ENCODE measurements at places on chromosomes 2 and 18. TPM values are rescaled to one million over a fixed set of nuclear protein-coding genes. Genes with fewer than 3 reads are reported as not detected.

DNA sequence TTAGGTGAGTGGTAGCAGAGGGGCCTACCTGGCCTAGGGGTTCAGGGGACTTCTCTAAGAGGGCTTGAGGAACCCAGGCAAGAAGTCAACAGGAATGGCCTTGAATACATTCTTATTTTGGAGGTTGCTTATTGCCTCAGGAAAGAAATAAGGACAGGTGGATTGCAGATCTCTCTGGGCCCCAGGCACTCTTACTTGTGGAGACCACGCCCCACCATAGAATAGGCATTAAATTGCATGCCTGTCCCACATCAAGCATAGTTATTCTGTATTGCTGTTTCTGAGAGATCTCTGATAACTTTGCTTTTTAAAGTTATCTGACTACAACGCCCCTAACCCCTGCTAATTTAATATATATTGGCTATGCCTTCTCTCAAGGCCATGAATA is 68.0 kb upstream of the SP3 start:
- no peak for DNase-seq

The ZNF521 gene
- total RNA-seq = 27.5 TPM

The TP53I3 gene
- total RNA-seq = 59.4 TPM

DNA sequence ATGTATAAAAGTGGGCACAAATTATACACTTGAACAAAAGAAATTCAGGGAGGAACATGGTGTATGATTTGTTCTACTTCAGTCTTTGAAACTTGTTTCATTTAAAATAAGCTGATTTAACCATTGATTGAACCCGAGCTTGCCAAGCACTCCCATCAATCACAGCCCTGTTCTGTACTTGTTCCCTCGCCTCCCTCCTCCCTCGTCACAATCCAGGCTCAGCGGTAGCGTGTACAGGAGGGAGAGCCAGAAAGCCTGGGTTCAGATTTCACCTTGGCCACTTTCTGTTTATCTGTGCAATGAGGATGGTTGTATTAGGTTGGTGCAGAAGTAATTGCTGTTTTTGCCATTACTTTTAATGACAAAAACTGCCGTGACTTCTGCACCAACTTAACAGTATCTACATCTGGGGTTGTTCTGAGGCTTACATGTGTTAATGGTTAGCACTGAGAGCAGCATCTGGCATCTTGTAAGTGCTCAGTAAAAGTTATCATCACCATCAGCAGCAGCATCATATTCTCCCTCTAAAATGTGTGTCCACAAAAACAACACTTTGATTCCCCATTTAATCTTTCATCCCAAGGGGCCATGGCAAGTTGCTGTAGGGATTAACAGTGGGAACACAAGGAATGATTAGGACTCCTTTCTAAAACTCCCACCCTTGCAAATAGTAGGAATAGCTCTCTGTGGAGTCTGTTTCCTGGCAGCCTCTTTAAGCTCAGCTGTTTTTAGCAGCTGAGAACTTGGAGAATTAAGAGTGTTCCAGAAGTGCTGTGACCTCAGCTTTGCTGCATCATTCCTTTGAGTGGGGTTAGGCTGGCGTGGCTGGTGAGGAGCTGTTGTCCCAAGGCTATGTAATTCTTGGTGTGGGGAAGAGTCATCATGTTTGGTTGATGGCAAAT is 4.7 kb downstream of the DPYSL5 start:
- DNase-seq = peak; percentile 32

The CROCC2 gene
- total RNA-seq = under 0.01 TPM

DNA sequence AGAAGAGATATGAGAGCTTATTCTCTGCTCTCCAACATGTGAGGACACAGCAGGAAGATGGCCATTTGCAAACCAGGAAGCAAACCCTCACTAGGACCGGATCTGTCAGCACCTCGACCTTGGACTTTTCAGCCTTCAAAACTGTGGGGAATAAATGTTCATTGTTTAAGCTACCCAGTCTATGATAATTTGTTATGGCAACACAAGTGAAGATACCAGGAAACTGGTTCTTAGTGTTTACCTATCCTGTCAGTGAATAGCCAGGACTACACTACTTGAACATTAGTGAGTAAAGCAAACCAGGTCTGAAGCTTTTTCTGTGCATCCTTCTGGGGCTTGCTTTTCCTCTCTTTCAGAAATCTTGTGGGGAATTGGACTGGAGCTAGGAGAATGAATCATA is 44.4 kb upstream of the BARD1 start:
- DNase-seq = no peak

The PPP1R1C gene
- total RNA-seq = 0.29 TPM

GRCh38 chr2:171226461-171226860 is 65.8 kb upstream of the TLK1 start:
- DNase-seq = no peak

GRCh38 chr2:229032608-229033234 is 238.4 kb downstream of the PID1 start:
- DNase-seq = no peak

GRCh38 chr2:241846406-241846805 is 12.3 kb downstream of the PDCD1 start:
- peak; percentile 82 for DNase-seq

DNA sequence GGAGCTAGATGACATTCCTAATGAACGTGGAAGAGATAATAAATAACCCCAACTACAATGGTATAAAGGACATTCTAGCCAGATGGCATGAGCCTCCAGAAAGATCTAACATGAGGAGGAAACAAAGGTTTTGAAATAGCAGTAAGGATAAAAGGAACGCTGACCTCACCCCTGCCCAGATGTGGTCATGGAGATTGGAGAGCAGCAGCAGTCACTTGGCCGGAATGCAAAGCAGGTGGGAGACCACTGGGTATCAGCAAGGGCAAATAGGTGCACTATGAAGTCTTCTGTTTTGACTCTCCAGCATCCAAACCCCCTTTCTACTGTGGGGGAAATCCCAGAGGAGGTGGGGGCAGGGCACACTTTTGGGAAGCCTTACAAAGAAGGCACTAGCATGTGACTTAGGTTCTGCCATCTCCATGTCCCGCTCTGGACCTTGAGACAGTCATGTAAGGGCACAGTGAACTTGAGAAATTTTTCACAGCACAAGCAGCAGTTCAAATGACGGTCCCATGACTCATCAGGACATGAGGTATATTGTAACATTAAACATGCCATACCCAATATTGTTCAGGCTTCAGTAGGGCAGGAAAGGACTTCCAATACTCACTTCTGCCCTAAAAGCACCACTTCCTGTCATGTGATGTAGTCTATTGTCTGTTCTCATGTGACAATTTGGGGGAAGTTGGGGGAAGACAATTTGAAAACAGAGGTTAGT is 55.2 kb downstream of the METTL4 start:
- DNase-seq = peak; percentile 60

The CHPF gene
- total RNA-seq = 192 TPM

DNA sequence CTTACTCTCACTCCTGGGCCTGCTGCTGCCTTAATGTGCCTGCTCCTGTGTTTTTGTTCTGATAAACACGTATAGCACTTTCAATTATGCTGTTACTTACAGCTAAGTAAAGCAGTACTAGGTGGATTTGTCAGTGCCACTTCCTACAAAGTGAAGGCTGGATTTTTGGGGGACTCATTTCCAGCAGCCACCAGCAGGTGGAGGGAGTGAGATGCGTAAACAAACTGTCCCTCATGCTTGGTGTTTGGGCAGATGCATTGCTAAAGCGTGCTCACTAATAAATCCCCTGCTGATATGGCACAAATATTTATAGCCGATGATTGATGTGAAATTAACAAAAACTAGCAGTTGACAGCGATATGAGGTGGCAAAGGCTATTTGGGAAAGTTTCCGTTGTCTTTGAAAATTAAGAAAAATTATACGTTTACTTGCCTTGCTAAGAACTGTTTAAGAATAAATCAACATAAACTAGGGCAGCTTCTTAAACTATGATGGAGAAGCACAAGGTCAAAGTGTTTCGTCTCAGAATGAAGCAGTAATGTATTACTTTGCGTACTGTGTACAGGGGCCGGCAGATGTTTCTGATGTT is 101.7 kb downstream of the AGAP1 start:
- peak; percentile 83 for DNase-seq

GRCh38 chr2:70385966-70386595 is 84.2 kb upstream of the FAM136A start:
- no peak for DNase-seq

DNA sequence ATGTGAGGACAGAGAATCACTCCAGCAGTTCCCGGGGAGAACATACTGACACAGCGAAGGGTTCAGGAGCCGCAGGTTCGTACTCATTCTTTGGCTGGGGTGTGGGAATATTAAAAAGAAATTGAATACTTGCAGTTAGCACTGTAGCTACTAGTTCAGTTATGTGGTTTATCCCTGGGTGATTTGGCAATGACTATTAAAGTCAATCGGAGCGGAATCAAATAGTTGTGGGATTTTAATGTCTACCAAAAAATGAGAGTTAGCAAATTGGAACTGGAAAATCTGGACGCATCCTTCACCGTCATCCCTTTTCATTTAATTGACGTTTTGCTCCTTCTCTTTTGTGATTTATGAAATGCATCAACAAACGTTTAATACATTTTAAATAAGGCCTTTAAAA is 50.8 kb downstream of the GBX2 start:
- no peak for DNase-seq
